ENCODE measurements at places on chromosomes 11 and 22. TPM values are rescaled to one million over a fixed set of nuclear protein-coding genes. Genes with fewer than 3 reads are reported as not detected.

Gene SCO2
- 4.3 TPM for polyA plus RNA-seq

Gene CBLIF
- not detected for polyA plus RNA-seq

Gene DNAJB13
- polyA plus RNA-seq, result 0.09 TPM

Gene CCDC87
- 0.09 TPM for polyA plus RNA-seq

Gene NKAPD1
- 18.9 TPM for polyA plus RNA-seq

Gene POTEH
- polyA plus RNA-seq, result not detected

Gene NEU3
- polyA plus RNA-seq, result 8.2 TPM

Gene HIC2
- polyA plus RNA-seq, result 1.5 TPM

Gene OR5B12
- polyA plus RNA-seq, result not detected

Gene HEPN1
- polyA plus RNA-seq, result not detected

GRCh38 chr22:43002202-43002586, 12.8 kb downstream of the PACSIN2 start:
- peak overlapping the region; percentile 92 for H3K27ac ChIP-seq
- DNase-seq, result no peak
- peak overlapping the region; percentile 19 for H3K4me3 ChIP-seq
- peaks cover 78% of the 10 kb centered on the region for H3K4me1 ChIP-seq

GRCh38 chr22:40178417-40179409, 988 bp downstream of the TNRC6B start:
- H3K4me3 ChIP-seq, result peak overlapping the region; percentile 87
- peaks cover 37% of the 10 kb centered on the region for H3K4me1 ChIP-seq
- no peaks in the 10 kb centered on the region for H3K27me3 ChIP-seq
- peak overlapping the region; percentile 95 for H3K27ac ChIP-seq
- DNase-seq, result no peak
- H3K36me3 ChIP-seq, result no peaks in the 10 kb centered on the region

- peaks cover 10% of the 10 kb centered on the region for H3K4me1 ChIP-seq
- no peak overlapping the region for H3K27ac ChIP-seq
- DNase-seq, result no peak
Measured at GRCh38 chr11:100849901-100850235, 162.8 kb downstream of the ARHGAP42 start.

DNA sequence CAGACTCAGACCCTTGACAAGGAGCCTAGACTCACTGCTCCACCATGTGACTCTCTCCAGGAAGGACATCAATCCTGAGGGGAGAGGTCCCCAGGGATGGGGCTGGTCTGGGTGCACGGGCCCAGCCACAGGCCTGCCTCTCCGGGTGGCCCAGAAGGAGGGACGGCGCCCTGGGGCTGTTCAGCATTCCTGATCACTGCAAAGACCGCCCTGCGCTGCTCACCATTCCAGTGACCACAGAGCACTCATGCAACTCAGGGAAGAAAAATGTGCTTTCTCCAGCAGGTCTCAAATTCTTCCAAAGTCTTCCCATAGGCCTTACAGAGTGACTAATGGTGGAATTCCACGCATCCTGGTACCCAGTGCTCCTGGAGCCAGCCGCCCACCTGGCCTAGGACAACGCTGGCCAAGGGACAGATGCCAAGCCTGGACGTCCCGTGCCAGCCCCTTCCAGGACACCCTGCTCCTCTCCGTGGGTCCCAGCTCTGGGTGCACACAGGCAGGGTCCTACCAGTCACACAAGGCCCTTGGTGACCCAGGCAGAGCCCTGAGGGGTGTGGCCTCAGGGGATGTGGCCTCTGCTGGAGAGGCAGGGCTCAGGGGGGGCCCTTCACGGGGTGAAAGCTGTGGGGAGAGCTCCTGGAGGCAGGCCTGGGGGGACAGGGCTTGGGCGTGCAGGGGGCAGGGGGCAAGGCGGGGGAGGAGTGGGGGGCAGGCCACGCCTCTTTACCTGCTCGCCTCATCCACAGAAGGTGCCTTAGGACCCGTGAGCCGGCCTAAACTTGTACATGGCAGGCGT, 178.8 kb downstream of the IGLL1 start:
- H3K4me1 ChIP-seq, result peaks cover 2% of the 10 kb centered on the region
- no peak overlapping the region for H3K27ac ChIP-seq
- DNase-seq, result peak; percentile 42
- no peaks in the 10 kb centered on the region for H3K36me3 ChIP-seq
- H3K27me3 ChIP-seq, result no peaks in the 10 kb centered on the region
- H3K4me3 ChIP-seq, result no peak overlapping the region

DNA sequence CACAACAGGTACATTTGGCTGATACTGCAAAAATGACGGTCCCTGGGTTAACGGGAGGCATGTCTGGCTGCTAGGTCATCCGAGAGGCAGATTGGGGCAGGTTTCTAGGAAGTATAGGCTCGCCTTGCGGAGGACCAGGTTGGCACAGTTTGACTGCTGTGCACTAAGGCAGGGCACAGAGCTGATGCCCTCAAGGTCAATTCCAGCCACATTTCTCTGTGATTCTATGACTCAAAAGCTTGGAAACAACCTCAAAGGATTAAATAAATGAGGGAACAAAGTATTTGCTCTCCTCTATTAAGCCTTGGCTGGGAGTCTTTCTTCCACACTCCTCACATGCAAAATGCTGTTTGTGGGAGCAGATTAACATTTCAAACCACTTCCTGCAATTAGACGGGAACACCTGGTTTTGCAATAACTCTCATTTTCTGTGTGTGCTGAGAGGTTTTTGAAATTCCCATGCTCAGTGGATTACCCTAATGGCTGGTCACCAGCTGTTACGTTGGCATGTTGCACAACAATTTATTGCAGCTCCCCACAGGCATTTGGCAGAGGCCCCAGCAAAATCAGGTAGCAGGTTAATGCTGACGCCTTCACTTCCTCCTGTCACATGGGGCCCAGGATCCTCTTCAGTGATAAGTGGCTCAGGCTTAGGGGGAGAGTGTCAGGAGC, 61.0 kb upstream of the PLET1 start:
- H3K4me1 ChIP-seq, result peaks cover 43% of the 10 kb centered on the region
- H3K36me3 ChIP-seq, result no peaks in the 10 kb centered on the region
- peak overlapping the region; percentile 86 for H3K27ac ChIP-seq
- H3K4me3 ChIP-seq, result no peak overlapping the region
- peak; percentile 86 for DNase-seq

GRCh38 chr11:17934194-17934593, 78.7 kb downstream of the SERGEF start:
- no peak overlapping the region for H3K27ac ChIP-seq
- H3K36me3 ChIP-seq, result no peaks in the 10 kb centered on the region
- H3K4me1 ChIP-seq, result no peaks in the 10 kb centered on the region
- H3K27me3 ChIP-seq, result no peaks in the 10 kb centered on the region
- no peak for DNase-seq

DNA sequence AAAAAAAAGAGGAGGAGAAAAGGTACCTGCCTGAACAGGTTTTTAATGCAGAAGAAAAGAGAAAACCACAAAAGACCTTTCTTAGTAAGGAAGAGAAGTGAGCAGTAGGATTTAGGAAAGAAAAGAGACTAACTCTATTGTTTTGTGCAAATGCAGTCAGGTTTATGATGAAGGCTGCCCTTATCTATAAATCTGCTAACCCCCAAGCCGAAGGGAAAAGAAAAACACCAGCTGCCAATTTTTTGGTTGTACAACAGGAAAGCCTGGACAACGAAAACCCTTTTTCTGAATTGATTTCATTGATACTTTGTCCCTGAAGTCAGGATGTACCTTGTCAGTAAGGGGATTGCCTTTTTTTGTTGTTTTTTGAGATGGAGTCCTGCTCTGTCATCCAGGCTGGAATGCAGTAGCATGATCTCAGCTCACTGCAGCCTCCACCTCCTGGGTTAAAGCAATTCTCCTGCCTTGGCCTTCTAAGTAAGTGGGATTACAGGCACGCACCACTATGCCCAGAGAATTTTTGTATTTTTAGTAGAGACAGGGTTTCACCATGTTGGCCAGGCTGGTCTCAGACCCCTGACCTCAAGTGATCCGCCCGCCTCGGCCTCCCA, 21.2 kb downstream of the POLD4 start:
- H3K4me1 ChIP-seq, result peaks cover 16% of the 10 kb centered on the region
- H3K4me3 ChIP-seq, result no peak overlapping the region
- H3K27me3 ChIP-seq, result no peaks in the 10 kb centered on the region
- no peaks in the 10 kb centered on the region for H3K36me3 ChIP-seq
- no peak overlapping the region for H3K27ac ChIP-seq

- no peak for DNase-seq
- H3K4me1 ChIP-seq, result peaks cover 8% of the 10 kb centered on the region
- H3K4me3 ChIP-seq, result no peak overlapping the region
- H3K36me3 ChIP-seq, result peaks cover 18% of the 10 kb centered on the region
- no peaks in the 10 kb centered on the region for H3K27me3 ChIP-seq
Measured at GRCh38 chr11:128473636-128474035, 113.7 kb downstream of the ETS1 start.

DNA sequence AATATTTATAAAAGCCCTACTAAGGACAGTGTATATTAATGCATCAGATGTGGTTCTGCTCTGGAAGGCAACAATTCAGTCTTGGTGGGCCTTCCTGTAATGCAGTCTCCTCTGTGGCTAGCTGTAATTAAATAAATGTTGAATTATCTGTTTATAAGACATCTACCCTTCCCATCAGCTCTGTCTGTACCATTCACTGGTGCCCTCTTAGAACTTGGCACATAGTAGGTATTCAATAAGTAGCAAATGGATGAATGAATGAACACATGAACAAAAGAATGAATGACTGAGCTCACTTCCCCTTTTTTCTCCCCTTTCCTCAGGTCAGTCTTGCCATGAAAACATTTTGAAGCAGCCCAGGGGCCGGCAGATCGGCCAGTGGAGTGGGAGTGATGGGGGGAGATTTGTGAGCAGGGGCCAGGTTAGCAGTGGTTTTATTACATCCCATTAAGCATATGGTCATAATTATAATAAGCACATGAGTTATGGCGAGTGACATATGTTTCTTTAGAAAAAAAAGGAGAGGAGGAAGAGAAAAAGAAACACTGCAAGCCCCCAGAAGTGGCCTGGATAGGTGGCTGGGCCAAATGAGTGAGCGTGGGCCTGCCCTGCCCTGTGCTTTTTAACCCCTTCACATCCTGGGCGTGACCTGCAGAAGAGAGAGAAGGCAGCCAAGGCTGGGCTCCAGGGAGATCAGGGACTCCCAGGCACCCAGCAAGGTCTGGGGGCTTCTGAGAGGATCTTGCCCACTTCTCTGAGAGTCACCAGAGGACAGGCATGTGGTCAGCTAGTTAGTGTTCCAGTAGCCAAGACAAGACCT, 48.6 kb upstream of the CD82 start:
- H3K36me3 ChIP-seq, result no peaks in the 10 kb centered on the region
- H3K27me3 ChIP-seq, result peaks cover 33% of the 10 kb centered on the region
- no peaks in the 10 kb centered on the region for H3K4me1 ChIP-seq
- H3K27ac ChIP-seq, result no peak overlapping the region
- DNase-seq, result no peak
- H3K4me3 ChIP-seq, result no peak overlapping the region

DNA sequence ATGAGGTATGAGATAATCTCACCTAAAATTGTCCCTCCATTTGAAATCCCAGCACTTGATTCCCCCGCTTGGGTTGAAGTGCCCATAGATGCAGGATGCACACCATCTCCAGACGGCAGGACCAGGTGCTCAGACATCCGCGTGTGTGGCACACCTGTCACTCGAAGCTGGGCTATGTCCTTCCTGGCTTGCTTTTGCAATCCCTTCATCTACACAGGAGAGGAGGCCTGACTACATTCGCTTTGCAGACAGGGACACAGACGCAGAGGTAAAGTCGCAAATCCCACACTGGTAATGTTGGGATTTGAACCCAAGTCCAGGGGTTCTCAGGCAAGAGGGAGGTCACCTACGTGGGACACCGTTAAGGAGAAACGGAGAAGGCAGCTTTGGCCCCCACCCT, 7.2 kb upstream of the CYTH4 start:
- H3K27me3 ChIP-seq, result peaks cover 8% of the 10 kb centered on the region
- no peaks in the 10 kb centered on the region for H3K36me3 ChIP-seq
- H3K4me1 ChIP-seq, result peaks cover 6% of the 10 kb centered on the region
- DNase-seq, result no peak
- no peak overlapping the region for H3K27ac ChIP-seq
- H3K4me3 ChIP-seq, result no peak overlapping the region

- no peaks in the 10 kb centered on the region for H3K36me3 ChIP-seq
- no peak overlapping the region for H3K27ac ChIP-seq
- peaks cover 8% of the 10 kb centered on the region for H3K4me1 ChIP-seq
- no peak overlapping the region for H3K4me3 ChIP-seq
Measured at GRCh38 chr22:50025993-50026392, 13.4 kb upstream of the IL17REL start.

All from keratinocyte (primary cell).